Activated CD4-positive, alpha-beta memory T cell treated with anti-CD3 and anti-CD28 coated beads for 36 hours (primary cell): ENCODE measurements at places on chromosomes 2 and 18.
A peak's percentile ranks its signal among the peaks of the same experiment; 100 is the strongest.

DNA sequence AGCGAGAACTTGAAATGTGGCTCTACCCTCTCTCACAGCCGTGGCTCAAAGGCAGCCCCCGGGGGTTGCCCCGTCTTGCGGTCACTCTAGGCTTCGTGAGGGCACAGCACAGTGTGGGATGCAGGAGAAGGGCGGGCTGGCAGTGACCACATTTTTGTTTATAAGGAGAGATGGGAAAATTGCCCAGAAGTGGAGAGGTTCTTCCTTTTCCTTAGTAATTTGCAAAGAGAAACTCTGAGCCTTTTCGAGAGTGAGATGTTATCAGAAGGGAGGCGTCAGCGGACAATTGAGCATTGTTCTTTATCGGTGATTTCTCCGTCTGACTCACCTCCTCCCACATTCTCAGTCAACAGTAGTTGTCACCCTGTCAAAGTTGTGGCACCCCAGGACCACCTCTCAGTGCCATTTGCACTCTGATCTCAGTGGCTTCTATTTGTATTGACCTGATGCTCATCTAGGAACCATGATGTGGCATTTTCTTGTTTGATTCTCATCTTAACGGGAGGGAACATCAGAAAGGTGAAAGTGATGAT lies 89.6 kb downstream of the ACAA2 start:
- DNase-seq: peak; percentile 50

- no peak for DNase-seq
These were observed 407.1 kb downstream of the SLC4A3 start for GRCh38 chr2:220034426-220035130.

DNA sequence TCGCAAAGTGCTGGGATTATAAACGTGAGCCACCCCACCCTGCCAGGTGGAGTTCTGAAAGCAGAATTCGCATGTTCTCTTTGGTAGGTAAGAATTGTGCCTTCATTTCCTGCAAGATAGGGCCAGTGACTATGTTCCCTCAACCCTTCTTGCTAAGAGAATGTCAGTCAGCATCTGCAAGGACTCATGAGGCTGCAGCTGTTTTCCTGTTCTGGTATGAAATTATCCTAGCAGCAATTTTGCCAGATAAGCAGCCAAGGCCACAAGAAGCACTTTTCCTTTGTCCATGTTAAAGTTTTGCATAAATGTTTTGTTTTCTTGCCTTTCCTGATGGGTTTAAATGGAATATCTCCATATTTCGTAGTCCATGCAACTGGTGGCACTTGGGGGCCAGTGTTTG lies 6.8 kb upstream of the ARHGAP28 start:
- DNase-seq: no peak

DNA sequence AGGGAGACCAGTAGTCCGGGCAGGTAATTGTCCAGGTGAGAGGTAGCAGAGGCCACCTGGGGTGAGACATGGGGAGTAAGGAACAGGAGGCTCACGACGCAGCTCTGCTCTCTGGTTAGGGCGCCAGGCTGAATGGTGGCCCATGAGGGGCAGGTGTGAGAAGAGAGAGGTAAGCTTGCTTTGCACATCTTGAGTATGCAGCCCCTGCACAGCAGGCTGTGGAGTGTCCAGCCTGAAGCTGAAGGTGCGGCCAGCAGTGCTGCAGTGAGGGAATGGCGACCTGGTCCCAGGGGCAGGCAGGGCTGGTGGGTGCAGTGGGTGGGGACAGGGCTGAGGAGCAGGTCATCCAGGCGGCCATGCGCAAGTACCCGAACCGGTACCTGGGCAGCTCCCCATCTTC lies 15.7 kb downstream of the PRELID3A start:
- DNase-seq: no peak

DNA sequence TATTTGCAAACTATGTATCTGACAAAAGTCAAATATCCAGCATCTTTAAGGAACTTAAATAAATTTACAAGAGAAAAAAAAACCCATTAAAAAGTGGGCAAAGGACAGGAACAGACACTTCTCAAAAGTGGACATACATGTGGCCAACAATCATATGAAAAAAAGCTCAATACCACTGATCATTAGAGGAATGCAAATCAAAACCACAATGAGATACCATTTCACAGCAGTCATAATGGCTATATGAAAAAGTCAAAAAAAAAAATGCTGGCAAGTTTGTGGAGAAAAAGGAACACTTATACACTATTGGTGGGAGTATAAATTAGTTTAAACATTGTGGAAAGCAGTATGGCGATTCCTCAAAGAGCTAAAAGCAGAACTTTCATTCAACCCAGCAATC lies 130.3 kb upstream of the LHCGR start:
- DNase-seq: no peak

- DNase-seq: no peak
These were observed 233.6 kb upstream of the RASGRP3 start for GRCh38 chr2:33242845-33243244.

DNA sequence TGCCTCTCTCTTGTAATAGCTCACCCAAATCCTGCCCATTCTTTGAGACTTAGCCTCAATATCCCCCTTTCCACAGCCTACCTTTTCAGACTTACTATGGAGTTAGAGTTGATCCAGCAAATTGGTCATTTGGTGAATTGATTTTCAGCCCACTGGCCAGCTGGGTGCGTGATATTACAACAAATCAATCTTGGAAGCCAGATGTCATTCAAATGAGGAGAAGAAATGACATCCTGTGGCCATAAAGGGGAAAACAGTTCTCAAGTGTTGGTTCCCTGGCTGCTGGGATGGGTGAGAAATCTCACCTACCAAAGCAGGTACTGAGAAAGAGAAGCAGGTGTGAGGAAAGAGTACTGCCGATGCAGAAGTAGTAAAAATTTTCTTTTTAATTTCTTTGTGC lies 36.7 kb upstream of the FOXI3 start:
- no peak for DNase-seq
